Activated CD8-positive, alpha-beta memory T cell treated with anti-CD3 and anti-CD28 coated beads for 1 hour (primary cell): ENCODE measurements at places on chromosomes 12 and 14.

DNA sequence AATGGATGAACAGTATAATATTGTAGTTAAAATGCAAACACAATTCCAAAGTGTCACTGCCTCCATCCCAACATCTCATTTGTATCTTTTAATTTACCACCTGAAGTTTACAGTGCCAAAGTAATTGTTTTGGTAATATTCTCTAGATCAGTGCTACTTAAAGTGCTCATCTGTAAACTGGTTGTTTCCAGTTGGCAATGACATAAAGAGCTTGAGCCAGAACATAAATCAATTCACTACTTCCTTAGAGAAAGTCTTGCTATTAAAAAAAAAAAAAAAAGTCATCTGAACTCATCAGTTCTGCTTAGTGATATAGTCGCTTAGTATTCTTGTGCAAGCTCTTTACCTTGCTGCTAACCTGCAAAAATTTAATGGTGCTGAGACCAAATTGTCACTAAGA is 16.4 kb downstream of the PLCZ1 start:
- no peak for DNase-seq

DNA sequence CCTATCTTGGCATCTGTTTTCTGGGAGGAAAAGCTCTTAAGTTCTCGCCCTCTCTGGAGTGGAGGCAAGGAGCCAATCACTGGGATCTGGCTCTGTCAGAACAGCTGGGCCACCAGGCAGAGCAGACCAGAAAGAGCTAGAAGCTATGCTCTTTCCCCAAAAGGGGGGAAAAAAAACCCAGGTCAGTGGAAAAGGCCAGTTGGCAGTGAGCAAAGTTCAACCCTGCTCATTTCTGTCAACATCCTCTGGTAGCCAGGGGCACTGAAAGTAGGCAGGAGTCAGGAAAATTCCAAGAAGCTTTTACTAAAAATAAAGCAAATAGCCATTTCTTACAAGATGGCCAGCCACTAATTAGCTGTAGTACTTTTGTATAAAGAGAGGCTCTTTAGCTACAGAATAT is 36.6 kb upstream of the PAX9 start:
- no peak for DNase-seq

DNA sequence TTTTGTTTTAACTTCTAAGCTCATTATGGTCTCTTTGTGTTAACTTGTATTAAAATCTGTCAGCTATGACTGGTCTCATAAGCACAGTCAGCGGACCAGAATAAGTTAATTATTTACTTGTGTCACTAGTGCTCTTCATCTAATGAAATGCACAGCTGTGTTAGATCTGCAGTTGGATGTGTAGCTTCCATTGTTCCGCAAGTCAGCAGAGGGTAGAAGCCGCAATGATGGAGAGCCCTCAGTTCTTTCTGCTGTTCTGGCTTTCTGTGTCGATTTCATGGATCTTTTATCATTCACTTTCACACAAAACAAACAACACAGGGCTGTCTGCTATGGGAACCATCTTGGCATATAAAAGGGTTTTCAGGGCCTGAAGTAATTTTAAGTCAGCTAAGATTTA is 89.3 kb upstream of the RFX4 start:
- no peak for DNase-seq

GRCh38 chr12:104369708-104370107 is 66.2 kb downstream of the EID3 start:
- DNase-seq, result no peak

DNA sequence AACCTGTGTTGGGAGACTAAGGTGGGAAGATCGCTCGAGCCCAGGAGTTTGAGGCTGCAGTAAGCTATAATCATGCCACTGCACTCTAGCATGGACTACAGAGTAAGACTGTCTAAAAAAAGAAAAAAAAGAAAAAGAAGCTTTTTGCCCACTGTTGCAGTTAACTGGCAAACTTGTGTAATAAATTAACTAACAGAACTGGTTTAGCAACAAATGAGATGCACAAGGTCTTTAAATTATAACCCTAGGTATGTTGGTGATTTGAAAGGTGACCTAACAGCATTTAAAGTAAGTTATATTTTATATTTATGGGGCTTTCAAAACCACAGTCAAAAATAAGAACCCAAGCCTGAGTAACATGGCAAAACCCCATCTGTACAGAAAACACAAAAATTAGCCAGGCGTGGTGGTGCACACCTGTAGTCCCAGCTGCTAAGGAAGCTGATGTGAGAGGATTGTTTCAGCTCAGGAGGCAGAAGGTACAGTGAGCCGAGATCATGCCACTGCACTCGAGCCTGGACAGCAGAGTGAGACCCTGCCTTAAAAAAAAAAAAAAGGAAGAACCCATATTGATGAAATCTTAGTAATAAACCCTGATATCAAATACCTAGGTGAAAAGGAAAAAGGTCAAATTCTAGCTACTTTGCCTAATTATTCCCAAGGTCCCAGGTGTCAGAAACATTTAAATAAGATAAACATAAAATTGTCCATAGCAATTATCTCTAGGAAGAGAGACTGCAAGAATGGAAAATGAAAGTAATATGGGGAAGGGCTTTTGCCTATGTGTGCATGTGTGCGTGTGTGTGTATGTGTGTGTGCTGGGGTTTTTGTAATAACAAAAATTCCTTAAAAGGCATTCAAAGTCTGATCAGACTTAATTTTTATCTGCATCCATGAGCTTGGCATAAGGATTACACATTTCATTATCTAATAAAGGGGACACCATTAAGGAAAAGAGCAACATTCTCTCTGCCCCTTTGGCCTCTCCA is 15.4 kb downstream of the SYNE2 start:
- no peak for DNase-seq

DNA sequence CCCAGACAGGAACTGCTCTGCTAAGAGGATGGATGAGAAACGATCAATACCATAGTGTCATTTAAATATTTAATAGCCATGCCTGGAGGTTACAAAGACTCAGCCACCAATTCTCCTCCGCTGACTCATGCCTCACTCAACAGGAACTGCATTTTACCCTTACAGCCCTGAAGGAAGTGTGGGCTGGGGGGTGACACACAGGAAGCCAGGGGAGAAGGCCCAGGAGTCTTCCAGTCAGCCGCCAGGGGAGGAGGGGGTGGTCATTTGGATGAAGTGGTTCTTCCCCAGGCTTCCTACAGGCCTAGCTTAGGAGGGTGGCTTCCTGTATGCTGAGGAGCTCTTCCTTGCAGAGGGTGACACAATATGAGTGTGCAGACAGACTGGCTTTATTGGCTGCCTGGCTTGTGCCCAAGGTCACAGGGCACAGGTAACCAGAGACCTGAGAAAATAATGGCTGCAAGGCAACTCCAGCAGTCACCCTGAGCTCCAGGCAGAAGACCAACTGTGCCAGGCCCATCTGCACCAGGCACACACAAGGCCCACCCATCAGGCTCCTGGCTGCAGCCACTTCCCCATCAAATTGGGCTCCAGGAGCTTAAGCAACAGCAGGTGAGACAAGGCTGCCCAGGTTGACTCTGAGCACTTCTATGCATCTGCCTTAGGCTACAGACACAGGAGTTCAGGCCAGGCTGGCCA is 30.6 kb upstream of the RPLP0 start:
- DNase-seq, result peak; percentile 39

DNA sequence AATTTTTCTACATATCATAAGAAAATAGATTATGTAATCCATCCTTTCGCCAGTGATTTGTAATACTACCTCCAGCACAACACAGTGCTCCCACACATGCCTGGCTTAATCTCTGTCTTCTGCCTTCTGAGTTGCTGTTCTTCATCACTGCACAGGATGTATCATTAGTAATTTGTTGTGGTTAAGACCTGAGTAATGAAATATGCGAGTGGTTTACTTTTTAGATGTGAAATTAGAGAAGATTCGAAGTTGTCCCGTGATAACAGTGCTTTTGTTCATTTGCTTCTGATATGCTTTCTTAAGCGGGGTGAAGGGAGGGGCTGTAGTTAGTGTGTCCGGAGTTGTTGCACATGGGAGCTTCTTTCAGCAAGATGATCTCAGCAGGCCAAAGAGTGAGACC is 18.1 kb downstream of the KRT85 start:
- no peak for DNase-seq

GRCh38 chr14:22276913-22277816 is 311.9 kb downstream of the DAD1 start:
- no peak for DNase-seq

- DNase-seq, result no peak
Measured at GRCh38 chr14:101862177-101862576, 100.7 kb downstream of the PPP2R5C start.

GRCh38 chr12:112464605-112465004 is 45.9 kb downstream of the PTPN11 start:
- no peak for DNase-seq

GRCh38 chr12:14961466-14962152 is at the start of gene ARHGDIB:
Gene ARHGDIB (minus strand): TSS chr12:14961601. CDS start chr12:14950712, 10,889 bp downstream.
- DNase-seq, result peak; percentile 82

DNA sequence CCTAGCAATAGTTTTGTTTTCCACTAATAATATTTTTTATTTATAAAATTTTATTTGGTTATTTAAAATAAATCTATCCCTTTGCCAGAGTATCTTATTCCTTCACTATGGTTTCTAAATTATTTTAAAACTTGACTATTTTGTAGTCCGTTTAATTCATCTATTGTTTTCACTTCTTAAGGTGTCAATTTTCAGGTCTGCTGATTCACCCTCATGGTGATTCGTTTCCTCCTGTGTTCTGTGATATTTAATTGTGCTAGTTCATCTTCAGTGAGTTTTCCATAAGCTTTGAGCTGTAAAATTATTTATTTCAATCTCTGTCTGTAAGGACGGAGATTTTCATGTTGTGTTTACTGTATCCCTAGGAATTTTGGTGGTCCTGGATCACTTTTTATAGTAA is 70.6 kb downstream of the SNAPC1 start:
- no peak for DNase-seq

GRCh38 chr14:58969951-58970751 is 218.3 kb upstream of the DAAM1 start:
- no peak for DNase-seq

- DNase-seq, result no peak
Measured at GRCh38 chr14:67228325-67228984, 12.8 kb upstream of the PALS1 start.
